ENCODE measurements at places on chromosomes 6 and 20.

GRCh38 chr6:69105288-69105687 is 470.2 kb downstream of the ADGRB3 start:
- DNase-seq: no peak

DNA sequence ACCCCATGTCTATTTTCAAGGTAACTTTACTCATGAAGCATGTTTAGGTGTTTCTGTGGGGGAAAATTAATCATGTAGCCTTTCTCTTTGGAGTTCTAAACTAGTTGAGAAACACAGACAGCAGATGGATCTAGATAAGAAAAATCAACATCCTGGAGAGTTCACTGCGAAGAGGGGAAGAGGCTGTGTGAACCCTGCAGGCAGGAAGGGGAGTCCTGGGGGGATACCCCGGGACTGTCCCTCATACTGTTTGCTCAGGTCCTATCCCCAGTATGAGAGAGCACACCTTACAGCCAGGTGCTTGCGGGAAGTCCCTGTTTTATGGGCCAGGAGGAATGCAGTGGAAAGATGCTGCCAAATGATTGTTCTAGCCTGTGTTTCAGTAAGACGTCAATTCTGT is 32.7 kb downstream of the CHMP4B start:
- no peak for DNase-seq

DNA sequence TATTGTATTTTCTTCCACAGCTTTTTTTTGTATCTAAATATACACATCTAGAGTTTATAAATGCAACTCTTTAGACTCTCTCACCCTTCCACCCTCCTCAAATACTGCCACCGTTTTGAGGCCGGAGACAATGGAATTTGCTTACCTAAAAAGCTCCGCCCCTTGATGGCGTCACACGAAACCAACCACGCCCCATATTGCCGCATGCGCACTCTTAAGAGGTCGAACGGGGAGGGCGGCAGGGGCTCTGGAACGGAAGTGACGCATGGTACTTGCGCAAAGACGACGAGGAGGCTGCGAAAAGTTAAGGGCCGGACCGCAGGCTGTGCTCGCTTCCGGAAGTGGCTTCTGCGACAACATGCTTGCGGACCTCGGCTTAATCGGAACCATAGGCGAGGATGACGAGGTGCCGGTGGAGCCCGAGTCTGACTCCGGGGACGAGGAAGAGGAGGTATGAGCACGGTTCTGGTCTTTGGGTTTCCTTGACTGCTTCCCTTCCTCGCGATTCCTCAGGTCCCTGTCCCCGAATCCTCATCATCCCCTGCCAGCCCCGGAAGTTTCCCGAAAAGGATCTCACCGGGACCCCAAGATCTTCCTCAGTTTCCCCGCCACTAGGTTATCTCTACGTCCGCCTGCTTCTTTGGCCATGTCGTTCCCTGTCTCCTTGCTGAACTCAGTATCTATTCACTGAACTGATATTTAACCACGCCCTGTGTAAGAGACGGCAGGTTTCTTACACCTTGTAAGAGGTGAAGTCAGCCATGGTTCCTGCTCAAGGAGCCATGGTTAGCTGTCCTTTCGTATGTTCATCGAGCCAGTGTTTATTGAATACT is at the start of gene DDX27:
DDX27 (plus strand) TSS at position 326 of the 833 bp plus-strand sequence; CDS start at position 359, 33 bp downstream.
- DNase-seq: peak; percentile 93

DNA sequence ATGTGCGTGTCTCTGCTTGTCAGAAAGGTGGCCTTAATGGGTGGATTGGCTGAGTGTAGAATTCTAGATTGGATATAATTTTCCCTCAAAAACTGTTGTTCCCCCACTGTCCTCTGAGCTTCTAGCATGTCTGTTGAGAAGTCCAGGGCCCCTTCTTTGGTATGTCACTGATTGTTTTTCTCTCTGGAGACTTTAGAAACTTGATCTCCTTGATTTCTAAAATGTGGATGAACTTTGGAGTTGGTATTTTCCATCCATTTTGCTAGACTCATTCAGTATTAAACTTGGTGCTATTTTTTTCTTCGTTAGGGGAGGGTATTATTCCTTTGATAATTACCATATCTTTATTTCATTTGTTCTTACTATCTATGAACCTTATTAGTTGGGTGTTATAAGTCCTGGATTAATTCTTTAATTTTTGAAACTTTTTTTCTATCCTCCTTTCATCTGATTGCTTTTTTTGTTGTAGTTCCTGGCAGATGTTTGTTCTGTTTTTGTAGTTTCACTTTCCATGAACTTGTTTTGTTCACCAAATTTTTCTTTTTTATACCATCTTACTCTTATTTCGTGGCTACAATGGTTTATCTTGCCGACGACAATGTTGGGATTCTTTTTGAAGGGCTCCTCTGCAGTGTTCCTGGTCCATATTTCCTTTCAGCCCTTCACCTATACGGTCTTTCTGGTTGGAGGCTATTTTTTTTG is 68.4 kb downstream of the ARID1B start:
- DNase-seq: no peak

GRCh38 chr6:112007805-112008204 is 46.1 kb upstream of the CCN6 start:
- DNase-seq: no peak

- DNase-seq: no peak
These were observed 25.2 kb downstream of the ILRUN start for GRCh38 chr6:34671367-34671766.

DNA sequence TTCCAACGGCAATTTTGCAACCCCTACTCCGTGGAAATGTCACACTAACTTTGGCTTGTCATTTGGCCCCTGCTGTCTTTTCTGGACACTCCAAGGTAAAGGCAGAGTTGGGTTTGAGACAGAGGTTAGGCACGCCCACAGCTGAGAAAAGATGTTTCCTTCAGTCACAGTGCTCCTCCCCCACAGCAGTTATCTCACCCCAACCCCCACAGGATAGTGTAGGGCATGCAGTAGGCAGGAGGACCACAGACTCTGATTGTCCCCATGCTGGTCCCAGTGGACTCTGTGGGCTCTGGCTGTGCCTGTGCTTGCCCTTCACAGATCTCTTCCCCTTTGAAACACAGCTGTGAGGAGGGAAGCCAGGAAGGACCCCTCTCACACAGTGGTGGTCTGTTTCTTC is 124.0 kb upstream of the CARMIL1 start:
- DNase-seq: no peak

DNA sequence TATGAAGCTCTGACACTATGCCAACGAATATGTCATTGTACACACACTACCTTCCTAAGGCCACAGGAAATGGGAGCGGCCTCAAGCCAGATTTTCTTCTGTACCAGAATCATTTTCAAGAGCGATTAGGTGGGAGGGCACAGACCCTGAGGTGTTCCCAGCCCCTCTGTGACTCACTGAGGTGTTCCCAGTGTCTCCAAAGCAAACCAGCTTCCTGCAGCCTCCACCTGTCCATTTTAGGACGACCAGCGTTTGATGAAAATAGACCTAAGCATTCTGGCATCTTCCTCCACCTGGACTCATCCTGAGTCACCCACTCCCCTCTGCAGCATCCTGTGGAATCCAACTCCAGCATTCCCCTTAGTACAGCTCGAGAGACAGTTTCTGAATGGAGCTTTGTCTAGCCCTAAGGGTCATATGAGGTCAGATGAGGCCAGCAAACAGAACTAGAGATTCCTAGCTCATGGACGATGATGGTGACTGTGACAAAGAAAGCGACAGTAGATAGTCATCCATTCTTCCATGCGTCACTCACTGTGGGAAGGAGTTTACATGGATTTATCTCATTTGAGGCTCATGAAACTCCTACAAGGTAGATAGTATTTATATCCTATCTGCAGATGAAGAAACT is 203.4 kb downstream of the PTPRT start:
- no peak for DNase-seq
